Activated naive CD8-positive, alpha-beta T cell treated with anti-CD3 and anti-CD28 coated beads, Interleukin-2, amount 10 ng/mL, durations not matched to agents 7 days and 5 days (primary cell): ENCODE measurements at places on chromosomes 13 and 19.

DNA sequence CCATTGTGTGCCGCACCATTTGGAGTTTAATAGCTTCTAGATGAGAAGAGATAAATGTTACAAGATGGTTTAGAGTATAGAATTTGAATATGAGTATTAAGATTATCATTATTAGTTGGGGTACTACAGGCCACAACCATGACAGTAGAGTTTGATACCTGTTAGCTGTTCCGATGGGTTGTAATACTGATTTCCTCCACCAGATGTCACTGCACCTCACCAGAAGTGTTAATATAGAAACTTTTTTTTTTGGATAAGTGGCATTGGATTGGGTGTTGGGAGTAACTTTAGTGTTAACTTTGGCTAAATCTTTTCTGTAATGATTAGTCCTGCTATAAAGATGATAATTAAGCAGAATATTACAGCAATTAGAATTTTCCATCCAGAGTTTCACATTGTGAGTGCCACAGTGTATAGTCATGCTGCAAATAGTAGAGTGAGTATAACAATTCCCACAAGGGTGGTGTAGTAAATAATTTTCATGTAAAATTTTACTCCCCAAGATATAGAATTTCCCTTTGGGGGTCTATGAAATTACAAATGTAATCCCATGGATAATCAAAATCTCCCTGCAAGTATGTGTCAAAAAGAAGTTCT, 56.3 kb downstream of the PSG3 start:
- no peak for DNase-seq

DNA sequence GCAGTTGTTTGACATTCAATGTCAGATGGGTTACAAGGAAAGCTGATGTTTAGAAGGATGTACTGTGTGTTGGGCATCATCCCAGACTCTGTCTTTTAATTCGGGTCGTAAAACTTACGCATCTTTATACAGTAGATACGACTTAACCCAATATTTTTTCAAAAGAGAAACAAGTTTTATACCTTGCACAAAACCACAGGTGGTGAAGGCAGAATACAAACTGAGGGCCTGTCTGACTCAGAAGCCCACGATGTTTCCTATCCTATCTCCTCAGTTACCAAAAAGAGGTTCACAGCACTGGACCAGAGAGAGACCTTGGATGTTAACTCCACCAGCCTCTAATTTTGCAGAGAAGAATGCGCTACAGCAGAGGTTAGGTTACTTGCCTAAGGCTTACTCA, 477.0 kb downstream of the FOXO1 start:
- no peak for DNase-seq

GRCh38 chr13:47133011-47133445, 236.2 kb upstream of the HTR2A start:
- no peak for DNase-seq

DNA sequence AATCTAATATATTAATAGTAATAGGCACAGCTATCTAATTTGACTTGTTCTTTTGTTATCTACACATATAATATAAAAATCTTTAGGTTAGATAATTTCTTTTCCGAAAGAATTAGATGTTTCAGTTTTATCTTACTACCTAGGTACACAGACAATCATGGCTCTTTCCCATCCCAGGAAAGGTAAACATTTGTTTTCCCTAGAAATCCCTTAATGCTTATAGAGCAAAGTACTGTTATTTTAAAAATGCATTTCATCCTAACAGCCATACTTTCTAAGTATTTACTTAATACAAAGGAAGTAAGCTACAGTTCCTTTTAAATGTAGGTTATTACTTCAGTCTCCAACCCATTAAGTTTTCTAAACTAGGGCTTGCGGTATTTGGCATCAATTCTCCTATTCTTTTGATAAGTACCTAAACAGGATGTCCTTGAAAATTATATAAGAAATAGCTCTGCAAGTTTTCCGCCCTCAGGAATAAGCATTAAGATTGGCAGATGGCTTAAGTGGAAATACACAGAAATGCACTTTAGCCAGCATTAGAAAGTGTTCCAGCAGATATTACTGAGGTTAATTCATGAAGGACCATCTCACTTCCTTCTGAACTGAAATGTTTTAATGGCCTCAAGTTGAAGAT, 616.2 kb upstream of the SPRY2 start:
- no peak for DNase-seq

DNA sequence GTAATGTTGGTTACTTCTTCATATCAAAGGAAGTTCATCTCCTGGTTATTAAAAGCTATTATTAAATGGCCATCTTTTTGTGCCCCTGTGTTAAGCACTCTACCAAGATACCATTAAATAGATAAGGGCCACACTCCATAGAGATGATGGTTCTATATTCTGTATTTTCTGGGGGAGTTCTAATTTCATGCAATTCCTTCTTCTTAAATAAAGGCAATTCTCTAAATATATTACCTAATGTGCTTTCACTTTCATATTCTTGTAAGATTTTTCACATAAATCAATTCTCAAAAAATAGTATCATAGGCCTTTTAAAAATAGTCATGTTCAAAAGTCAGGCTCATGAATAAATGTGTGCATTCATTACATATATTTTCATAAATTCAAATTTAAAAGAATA, 47.0 kb upstream of the USPL1 start:
- DNase-seq: no peak

DNA sequence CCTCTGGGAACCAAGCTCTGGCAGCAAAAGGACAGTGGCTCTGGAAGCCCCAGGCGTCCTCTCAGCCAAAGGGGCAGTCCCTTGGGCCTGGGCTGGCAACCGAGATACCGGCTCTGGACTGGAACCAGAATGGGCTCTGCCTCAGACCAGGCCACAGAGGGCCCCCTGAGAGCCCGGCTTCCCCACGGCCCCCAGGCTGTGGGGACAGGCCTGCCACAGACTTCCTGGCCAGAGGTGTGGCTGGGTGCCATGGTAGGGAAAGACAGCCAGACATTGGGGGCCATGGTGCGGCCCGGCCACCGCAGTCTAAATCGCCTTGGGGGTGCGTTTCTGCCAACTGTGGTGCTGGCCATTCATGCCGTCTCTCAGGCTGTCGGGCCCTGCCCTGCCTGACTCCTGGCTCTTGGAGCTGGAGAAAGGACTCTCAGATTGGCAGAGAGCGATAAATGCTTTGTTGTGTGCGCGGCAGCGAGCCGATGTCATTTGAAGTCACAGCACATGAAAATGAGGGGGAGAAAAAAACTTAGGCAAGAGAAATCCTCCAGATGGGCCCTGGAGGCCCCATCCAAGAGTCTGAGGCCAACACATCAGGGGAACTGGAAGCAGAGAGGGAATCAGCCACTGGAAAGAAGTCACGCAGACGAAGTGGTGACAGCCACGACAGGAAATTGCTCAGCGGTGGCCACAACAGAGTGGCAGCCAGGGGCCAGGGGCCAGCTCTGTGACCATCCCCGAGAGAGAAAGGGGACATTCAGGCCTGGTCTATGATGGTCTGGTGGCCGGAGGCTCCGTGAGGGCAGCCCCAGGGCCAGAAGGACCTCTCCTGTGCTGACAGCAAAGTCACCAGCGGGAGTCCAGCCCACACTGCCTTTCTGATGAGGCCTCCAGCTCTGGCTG, 26.5 kb downstream of the SH3GL1 start:
- no peak for DNase-seq

- no peak for DNase-seq
Measured at GRCh38 chr19:35209646-35210045, 18.9 kb downstream of the FAM187B start.

- no peak for DNase-seq
Measured at GRCh38 chr13:32022311-32022710, 9.3 kb upstream of the FRY start.

DNA sequence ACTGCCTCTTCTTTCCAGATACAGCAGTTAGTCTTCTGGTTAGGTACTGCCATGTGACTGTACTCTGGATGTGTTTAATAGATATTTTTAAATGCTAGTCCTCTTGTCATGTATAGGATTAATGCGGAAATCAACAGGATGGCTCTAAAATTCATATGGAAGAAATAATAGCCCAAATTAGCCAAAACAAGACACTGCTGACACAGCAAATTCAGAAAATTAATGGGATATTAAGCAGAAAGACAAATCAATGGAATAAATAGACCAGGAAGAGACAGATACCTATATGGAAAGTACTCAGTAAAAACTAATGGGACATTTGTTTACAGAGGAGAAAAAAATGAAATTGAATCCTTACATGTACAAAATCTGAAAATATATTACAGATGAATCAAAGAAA, 679.3 kb upstream of the PCDH20 start:
- DNase-seq: no peak

GRCh38 chr13:91286317-91286716, 61.2 kb upstream of the MIR17HG start:
- no peak for DNase-seq

- no peak for DNase-seq
Measured at GRCh38 chr13:51221674-51222036, 543 bp upstream of the FAM124A start.

DNA sequence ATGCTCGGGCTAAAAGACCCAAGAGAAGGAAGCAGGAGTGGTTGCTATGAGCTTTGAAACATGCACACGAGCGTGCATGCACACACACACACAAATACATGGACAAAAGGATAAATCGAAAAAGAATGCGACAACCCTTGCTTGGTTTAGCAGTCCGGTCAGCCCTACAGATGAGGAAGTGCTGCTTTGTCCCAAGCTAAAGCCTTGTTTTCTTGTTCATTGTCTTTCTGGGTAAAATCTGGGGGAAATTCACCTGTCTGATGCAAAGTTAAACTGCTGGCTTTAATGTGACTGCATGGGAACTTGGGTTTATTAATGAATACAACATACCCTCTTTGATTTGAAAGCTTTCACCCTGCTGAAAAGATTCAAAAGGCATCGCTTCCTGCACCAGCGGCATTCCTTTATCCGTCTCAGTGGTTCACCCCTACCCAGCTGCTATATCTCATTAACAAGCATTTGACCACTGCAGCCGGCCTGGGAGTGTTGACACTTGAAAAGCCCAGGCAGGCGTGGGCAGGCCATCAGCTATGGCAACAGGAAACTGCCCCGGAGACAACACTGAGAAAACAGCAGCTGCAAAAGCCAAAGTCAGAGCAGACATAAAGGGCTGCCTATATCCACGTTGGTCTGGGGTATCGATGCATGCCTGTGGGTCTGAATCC, 301.7 kb downstream of the NDFIP2 start:
- no peak for DNase-seq

GRCh38 chr19:30023330-30023729, 81.3 kb downstream of the URI1 start:
- no peak for DNase-seq

DNA sequence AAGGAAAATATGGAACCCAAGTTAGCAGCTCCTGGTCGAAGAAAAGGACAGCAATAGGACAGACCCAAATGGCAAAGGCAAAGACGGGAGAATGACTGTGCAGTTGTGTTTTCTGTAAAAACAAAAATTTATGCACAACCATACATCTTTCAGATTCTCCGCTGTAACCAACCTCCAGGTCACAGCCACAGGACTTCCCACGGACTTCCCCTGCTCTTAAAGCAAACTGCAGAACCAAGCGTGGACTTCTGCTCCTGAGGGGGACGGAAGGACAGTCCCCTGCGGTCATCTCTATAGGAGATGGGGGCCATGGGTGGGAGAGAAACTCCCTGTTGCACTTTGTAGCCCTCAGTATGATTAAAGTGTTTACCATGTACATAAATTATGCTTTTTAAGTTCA, 2.5 kb downstream of the GRTP1 start:
- no peak for DNase-seq

DNA sequence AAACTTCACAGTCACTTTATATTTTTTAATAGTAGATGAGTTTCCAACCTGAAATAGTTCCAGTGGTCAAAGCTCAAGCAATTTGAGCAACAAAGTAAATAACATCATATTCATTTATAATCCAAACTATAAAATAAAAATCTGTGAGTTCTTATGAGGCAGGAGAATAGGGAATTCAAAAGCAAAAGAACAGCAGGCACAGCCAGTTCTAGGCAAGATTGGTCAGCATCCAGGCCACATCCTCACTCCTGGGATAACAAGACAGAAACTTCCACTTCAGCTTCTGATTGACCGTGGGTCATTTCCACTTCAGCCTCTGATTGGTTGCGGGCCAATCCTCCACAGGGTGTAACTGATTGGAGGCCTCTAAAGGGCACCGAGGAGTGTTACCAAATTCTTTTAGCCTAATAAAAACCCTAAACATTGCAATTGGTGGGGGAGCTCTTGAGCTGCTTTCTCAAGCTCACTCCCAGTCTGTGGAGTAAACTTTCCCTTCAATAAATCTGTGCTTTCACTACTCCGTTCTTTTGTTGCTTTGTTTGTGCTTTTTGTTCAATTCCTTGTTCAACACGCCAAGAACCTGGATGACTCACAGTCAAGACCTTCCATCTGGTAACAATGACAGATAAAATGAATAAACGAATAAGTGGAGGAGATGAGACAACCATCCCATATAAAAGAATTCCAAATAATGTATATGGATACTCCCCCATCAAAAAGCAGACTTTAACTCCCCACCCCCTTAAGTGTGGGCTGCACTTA, 42.6 kb upstream of the AMER2 start:
- DNase-seq: no peak

GRCh38 chr19:13906521-13906904, 512 bp downstream of the CC2D1A start:
- DNase-seq: no peak
